ENCODE measurements at places on chromosomes 4 and X. TPM values are rescaled to one million over a fixed set of nuclear protein-coding genes. Genes with fewer than 3 reads are reported as not detected.

Gene CCNB3
- 0.71 TPM for total RNA-seq

GRCh38 chrX:17527922-17528321 is 152.9 kb downstream of the NHS start:
- no peak for DNase-seq

DNA sequence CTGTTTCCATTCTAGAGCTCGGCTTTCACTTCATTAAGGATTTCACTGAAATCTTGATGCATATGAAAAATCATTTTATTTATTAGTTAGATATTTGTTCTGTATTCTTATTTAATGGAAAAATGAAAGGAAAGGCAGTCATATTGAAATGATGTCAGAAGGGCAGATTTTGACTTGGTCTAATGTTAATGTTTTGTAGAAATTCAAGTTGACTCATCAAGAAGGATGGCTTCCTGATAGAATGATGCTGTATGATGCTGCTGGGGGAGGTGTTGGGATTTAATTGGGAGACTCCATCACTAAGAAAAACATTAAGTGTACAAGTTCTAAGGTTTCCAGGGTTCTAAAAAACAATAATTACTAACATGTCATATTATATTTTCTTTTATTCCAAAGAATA is 204.8 kb downstream of the PDGFC start:
- no peak for DNase-seq

GRCh38 chrX:118459494-118459893 is 36.1 kb upstream of the DOCK11 start:
- DNase-seq: no peak

DNA sequence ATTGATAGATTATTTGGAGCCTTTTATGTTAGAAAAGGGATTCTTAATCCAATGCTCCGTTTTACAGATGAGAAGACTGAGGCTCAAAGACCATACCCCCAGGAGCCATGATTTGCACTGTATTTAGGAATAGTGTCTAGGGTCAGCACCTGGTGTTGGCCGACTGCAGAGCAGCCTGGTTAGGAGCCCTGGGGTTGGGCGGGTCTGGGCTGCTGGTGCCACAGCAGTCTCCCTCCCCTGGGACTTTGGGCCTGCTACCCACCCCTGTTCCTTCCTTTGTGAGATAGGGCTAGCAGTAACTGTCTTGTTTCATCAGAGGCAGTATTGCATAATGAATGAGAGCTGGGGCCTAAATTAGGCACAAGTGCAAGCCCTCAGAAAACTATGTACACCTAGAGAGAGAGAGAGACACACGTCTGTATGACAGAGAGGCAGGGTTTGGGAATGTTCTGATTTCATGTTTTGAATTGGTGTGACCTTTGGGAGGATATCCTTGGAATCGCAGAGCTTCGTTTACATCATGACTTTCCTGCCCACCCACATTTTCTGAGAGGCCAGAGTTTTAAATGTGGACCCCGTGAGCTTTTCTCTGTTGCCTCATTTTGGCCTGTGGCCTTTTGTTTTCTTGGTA is 111.7 kb downstream of the PTTG2 start:
- peak; percentile 63 for DNase-seq

DNA sequence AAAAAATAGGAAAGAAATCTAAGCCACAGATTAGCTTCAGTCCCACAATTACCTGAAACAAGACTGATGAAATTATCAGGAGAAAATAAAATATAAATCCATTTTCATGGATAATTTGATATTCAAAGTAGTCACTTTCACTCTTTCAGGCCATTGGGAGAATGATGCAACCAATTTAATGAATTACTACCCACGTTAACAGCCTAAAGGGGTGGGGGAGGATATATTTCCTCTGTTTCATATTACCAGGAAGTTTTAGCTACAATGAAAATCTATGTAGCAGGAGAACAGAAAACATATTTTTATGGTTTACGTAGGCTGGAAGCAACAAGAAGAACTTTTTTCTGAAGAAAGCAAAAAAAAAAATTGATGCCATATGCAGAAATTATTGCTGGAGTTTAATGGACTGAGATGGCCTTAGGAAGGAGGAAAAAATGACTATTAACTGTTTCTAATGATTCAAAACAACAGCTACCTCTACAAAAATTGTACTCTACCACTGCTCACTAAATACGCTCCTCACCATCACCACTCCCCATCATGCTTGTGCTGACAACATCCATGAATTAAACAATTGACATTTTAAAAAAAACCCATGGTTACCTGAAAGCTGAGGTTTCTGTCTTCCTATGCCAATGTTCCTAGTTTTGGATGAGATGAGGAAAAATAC is 100.9 kb downstream of the CXXC4 start:
- DNase-seq: no peak

DNA sequence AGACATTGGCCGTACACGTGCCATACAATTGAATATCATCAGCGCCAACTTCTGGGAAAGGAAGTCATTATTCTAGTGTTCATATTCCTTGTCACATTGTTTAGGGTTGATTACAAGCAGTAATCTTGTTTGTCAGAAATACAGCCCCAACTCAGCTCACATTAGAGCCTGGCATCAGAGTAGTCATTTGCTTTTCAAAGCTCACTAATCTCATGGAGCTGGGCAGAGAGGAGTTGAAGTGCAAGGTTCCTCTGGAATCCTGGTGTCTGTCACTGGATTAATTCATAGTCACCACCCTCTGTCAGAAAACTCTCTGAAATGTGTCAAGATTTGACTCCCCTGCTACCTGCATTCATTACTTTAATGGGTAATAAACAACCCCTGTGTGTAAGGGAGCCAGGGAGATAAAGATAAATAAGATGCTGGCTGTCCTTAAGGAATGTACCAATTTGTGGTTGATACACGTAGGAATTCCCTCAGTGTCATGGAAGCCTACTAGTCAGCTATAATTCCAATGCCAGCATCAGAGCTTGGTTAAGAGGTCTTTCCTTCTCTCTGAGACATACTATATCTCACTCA is 43.7 kb upstream of the S100G start:
- DNase-seq: no peak

GRCh38 chr4:8019396-8020365 is 80.0 kb upstream of the AFAP1 start:
- DNase-seq: peak; percentile 64

DNA sequence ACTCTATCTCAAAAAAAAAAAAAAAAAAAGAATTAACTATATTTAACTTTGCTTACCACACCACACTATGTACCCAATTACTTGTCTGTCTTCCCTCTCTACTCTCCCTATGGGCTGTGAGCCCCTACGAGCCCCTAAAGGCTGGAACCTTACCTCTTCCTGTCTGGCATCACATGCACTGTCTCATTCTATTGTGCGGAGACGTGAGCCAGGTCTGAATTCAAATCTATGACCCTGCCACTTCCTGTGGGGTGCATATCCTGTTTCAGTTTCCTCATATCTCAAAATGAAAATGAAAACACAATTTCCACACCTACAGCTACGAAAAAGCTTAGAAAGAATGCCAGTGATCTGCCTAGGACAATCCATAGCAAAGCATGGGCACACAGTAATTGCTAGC is 42.9 kb upstream of the HS3ST1 start:
- DNase-seq: no peak

- no peak for DNase-seq
Observed at GRCh38 chr4:151786158-151786495, 25.3 kb upstream of the GATB start.

Gene UGT8
- 1.2 TPM for total RNA-seq

Gene HSD17B13
- 4.2 TPM for total RNA-seq

DNA sequence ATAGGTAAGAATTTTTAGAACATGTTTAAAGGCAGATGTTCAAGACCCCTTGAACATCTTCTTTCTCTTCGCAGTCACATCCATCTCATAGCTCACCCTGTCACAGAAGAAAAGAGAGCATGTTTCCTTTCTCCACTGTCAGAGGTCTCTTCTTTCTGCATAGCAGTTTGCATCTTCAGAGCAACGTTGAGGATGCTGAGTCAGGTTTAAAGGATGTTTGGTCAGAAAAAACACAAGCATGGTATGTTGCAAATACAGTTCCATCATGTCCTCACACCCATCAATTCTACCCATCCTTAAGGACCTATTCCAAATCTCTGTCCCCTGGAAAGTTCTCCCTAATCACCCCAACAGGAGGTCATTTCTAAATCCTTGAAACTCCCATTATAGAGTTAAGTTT is 84.8 kb downstream of the STOX2 start:
- DNase-seq: no peak

Measured in lower lobe of right lung (tissue), 2 donors.